ENCODE measurements at places on chromosomes 1 and 21.

DNA sequence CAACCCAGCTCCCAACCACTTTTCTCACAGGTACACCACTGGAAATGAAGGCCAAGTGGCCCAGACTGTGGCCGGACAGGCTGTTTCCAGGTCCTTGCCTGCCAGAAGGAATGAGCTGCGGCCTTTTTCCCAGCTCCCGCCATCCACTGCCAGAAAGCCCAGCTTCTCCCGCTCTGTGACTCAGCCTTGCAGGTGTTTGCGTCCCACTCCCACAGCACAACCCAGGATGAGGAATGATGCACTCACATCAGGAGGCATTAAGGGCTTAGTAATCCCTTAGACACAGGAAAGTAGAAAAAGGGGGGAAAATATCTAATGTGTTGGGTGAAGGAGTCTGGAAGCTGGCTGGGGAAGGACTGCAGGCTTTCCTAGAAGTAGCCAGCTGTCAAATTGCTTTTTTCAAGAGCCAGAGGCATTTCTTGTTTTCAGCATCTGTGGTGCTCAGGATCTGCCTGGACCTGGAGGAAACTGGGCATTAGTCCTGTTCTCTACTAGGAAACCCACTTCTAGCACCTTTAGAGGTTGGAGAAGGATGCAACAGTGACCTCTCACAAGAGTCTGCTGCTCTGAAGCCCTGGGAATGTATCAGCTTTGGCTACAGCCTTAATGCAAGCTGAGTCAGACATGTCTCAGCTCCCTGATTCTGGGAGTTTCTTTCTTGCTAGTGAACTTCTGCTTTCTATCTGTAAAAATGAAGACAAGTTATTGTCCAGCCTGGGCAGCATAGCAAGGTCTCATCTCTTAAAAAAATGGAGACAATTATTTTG is 13.2 kb upstream of the MAP1LC3C start:
- peak; percentile 10 for DNase-seq

- no peak for DNase-seq
Measured at GRCh38 chr1:20194224-20194623, 7.9 kb upstream of the PLA2G2C start.

GRCh38 chr1:38486085-38486484 is 373.5 kb downstream of the RRAGC start:
- DNase-seq = no peak

DNA sequence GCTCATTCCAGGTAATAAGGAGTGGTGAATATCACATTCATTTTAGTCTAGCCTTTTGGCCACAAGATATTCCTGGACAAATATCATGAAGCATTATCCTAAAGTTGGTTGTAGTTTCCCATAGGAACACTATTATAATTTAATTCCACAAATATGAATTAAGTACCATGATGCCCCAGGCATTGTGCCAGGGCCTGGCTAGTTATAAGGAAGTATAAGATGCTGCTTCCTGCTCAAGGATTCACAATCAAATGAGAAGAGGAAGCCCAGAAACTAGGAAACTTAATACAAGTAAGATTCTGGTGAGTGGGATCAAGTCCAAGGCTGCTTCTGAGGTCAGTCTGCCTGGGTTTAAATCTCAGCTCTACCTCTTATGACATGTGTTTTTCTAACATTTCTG is 30.6 kb upstream of the ZP4 start:
- no peak for DNase-seq

DNA sequence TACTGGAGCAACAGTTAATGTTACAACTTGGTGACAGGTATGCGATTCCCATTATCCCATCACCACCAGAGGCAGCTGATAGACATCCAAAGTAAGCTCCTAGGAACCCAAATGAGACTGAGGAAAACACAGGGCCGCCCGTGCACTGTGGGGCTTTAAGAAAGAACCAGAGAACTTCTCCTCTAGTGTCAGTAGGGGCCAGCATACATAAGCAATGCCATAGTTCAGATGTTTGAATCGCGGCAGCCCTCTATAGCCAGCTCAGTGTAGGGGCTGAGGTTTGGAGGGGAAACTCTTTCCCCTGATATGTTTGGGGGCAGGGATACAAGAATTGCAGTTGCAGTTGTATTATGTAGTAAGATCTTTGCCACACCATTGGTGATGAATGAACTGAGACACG is 593.3 kb upstream of the NCAM2 start:
- DNase-seq = no peak

DNA sequence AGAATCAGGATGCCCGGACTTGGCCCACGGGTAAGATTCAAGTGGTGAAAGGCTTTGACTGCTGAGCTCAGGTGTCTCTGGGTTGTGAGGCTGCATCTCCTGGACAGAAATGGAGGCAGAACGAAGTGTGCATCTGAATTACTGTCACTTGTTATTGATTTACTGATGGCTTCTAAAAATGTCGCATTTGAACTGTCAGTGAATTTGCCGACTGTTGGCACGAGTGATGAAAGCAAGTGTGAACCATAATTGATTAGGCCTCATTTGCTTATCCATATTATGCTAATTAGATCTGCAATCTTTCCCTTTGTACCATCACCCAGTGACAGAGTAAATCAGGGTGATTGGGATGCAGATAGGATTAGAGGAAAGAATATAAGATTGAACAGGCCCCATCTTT is 252.4 kb downstream of the NUF2 start:
- DNase-seq = no peak

- no peak for DNase-seq
Measured at GRCh38 chr1:237115035-237115434, 73.1 kb downstream of the RYR2 start.

DNA sequence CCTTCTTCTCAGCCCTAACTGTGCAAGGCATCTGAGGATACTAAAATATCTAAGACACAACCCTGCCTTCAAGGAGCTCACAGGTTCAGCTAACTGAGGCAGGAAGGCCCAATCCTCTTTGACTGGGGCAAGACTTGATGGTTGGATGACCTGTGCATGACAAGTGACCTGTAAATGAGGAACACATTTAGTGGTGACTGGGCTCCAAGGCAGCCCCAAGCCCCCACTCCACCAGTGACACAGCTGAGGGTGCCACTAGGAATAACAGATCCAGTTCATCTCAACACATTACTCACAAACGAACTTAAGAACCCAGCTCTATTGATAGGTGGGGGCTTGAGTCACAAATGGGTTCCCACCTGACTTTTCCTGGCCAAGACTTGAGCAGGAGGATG is 244.7 kb upstream of the IRF2BP2 start:
- no peak for DNase-seq
